ENCODE measurements at places on chromosomes 2 and 18. TPM values are rescaled to one million over a fixed set of nuclear protein-coding genes. Genes with fewer than 3 reads are reported as not detected.
A peak's percentile ranks its signal among the peaks of the same experiment; 100 is the strongest.

MAL gene
- total RNA-seq: not detected

SERPINB11 gene
- not detected for total RNA-seq

TNFAIP6 gene
- total RNA-seq: 7.3 TPM

NR4A2 gene
- 0.96 TPM for total RNA-seq

INPP1 gene
- total RNA-seq: 13.3 TPM

WNT10A gene
- total RNA-seq: 0.72 TPM

TMEM17 gene
- 3.5 TPM for total RNA-seq

ACADL gene
- total RNA-seq: not detected

NEU4 gene
- not detected for total RNA-seq

STAMBP gene
- total RNA-seq: 39.6 TPM

GRCh38 chr2:215435280-215435869 lies 493 bp downstream of the FN1 start:
- DNase-seq: no peak

- DNase-seq: no peak
These were observed 83.8 kb downstream of the MGAT5 start for GRCh38 chr2:134337631-134338030.

DNA sequence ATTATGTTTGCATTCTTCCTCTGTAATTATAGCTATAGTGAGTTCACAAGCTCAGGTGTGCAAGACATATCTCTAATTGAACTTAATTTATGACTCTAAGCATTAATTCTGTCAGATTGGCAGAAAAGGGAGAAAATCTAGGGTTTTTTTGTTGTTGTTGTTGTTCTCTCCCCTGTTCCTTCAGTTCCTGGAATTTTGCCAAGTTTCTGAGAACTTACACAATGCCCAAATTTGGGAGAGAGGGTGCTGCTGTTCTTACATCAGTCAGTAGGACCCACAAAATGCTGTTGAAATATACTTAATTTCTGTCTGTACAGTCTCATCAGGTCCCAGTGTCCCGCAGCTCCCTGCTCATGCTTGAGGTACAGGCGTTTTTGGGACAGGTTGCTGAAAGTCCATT lies 221.8 kb upstream of the RBMS1 start:
- DNase-seq: no peak

- peak; percentile 20 for DNase-seq
These were observed 35.7 kb downstream of the LYPD6 start for GRCh38 chr2:149365931-149366583.

DNA sequence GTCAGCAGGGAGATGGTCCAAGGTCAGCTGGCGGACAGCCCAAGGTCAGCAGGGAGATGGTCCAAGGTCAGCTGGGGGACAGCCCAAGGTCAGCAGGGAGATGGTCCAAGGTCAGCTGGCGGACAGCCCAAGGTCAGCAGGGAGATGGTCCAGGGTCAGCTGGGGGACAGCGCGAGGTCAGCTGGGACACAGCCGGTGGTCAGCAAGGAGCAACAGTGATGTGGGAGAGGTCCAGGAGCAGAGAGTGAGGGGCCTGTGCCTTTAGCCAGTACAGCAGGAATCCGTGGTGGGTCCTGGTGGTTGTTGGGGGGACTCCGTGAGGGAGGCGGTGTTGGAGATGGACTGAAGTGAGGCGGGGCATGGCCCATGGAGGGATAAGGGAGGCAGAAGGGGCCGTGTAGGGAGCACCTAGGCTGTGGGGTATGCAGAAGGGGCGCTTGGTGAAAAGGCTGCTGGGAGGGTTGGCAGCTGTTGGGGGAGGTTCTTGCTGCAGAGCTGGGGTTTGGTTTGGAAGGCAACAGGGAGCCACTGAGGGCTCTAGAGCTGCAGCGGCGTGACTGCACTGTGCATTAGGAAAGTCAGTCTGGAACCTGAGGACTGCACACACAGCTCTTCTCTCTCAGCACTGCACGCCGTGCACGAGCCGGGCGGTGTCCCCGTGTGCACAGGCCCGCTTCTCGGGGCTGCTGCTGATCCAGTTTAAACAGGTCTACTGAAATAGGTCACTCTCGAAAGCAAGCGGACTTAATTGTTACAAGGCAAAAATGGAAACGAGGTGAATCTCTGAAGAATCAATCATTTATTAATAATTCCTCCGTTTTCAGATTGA lies 76.2 kb upstream of the HDAC4 start:
- DNase-seq: no peak

GRCh38 chr2:200602584-200602983 lies 16.8 kb downstream of the AOX1 start:
- DNase-seq: no peak

DNA sequence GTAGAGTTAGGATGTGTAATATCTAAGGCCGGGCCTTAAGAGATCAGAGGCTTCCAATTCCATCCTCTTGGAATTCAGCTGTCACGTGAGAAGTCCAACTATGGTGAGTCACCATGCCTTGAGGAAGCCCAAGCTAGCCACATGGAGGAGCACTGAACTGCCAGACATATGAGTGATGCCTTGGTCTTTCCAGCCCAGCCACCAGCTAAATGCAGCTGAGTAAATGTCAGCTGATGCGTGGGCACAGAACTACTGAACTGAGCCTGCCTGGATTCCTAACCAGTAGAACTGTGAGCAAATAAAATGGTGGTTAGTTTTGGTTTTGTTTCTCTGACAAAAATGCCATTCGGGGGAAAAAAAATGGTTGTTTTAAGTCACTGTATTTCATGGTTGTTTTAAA lies 153.7 kb upstream of the SERTAD2 start:
- DNase-seq: peak; percentile 99

- DNase-seq: peak; percentile 47
These were observed 15.6 kb downstream of the TRABD2A start for GRCh38 chr2:84865181-84865783.

DNA sequence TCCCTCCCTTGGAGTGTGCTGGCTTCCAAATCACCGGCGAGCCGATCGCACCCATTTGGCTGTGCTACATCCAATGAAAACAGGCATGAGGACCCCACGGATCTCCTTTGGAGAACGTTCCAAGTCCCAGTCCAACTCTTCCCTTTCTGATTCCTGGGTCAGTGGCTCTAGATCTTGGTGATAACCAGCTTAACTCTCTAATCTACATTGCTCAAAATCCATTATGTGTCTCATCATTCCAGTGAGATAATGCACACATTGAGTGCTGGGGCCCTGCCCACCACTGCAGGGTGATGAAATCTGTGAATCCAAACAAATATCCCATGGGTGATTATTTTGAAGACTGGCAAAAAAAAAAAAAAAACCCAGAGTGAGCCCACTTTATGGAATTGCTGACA lies 232.7 kb upstream of the COPS8 start:
- no peak for DNase-seq

DNA sequence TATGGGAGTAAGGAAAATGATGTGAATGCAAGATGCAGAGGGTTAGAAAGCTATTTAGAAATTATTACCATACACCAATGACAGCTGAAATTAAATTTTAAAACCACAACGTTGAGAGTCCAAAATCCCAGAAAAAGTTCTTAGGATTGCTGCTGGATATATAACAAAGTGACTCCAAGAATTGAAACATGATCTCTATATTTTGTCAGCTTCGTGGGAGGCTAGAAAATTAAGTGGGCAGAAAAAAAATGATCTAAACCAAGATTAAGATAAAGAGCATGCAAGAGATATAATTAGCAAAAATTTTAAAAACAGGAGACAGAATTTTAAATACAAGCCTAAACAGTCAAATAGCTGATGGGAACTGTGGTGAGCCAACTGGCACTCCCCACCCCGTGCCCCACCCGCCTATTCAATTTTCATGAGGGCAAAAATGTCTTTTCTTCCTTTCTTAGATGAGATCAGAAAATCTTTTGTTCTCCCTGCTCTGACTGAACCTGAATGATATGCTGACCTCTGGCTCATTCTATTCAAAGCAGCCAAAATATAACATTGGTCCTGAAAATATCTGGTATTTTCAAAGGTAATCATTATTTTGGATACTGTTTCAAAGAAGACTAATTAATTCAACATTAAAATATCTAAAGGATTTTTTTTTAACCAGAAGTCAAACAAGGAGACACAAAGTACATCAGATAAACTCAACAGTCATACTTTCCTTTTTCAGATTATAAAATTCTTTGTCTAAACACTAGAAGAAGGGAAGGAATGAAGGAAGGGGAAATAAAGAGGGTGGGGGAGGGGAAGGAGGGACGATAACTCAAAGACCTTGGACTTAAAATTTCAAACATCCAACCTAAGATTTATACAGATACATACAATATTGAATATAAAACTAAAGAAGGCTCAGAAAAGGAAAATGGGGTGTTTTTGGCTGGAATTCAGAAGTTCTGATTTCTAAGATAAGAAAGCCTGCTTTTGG lies 12.2 kb downstream of the KANSL3 start:
- no peak for DNase-seq

- no peak for DNase-seq
These were observed 76.4 kb downstream of the ZSWIM2 start for GRCh38 chr2:186772579-186772978.

DNA sequence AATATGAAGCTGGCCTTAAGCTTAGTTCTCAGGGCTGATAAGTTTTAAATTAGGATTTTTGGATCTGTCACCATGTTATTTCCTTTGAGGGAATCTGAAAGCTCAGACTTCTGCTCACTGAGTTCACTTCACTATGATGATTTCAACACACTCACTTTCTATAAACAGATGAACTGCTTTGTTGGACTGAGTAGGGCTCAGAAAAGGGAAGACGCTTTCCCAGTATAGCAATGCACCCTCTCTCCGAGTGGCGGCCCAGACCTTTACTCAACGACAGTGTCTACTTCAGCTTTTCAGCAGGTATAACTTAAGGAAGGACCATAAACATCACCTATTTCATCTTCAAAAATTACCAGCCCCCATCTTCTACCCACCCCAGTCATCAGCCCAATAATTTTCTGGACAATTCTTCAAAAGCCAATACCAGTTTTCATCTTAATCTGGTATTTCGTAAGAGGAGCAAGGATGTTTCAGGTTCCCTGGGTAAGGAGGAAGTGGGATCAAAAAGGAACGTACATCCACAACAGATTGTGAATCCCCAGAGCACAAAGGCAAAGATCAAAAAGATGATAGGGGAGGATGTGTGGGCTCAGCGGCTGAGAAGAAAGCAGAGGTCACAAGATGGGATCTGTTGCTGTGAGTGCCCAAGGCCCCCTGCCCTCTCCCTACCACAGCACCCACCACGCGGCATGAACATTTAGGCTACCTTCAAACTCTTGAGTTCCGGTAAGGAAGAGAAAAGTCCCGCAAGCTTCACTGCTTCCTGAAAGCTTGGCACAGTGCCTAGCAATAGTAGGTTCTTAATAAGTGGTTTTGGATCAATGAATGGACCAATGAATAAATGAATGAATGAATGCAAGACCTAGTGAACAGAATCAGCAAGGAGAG lies 41.9 kb downstream of the LPIN2 start:
- no peak for DNase-seq

DNA sequence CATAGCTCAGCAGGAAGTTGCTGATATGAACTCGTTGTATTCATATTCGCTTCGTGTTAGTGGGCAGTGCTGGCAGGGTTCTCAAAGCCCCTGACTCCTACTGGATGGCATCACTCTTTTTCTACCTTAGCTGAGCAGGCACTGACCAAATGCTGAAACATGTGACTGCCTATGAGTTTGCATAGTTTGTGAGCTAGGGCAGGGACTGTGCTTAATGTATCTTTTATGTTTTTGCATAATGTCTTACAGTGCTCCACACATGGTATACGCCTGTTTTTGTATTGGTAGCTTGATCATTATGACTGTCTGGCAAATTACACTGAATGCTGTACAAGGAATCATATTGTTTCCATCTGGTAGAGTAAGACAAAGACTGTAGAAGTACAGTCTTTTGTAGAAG lies 305.3 kb downstream of the PARD3B start:
- no peak for DNase-seq

GRCh38 chr2:11955884-11956291 lies 209.5 kb downstream of the LPIN1 start:
- no peak for DNase-seq

- no peak for DNase-seq
These were observed 37.8 kb upstream of the MALL start for GRCh38 chr2:110153416-110153815.

- no peak for DNase-seq
These were observed 446.5 kb downstream of the BCL11A start for GRCh38 chr2:60106836-60107529.

GRCh38 chr2:28628987-28629386 lies 122.6 kb upstream of the PPP1CB start:
- DNase-seq: no peak
